ENCODE measurements at places on chromosomes 6 and 20.
A peak's percentile ranks its signal among the peaks of the same experiment; 100 is the strongest.

DNA sequence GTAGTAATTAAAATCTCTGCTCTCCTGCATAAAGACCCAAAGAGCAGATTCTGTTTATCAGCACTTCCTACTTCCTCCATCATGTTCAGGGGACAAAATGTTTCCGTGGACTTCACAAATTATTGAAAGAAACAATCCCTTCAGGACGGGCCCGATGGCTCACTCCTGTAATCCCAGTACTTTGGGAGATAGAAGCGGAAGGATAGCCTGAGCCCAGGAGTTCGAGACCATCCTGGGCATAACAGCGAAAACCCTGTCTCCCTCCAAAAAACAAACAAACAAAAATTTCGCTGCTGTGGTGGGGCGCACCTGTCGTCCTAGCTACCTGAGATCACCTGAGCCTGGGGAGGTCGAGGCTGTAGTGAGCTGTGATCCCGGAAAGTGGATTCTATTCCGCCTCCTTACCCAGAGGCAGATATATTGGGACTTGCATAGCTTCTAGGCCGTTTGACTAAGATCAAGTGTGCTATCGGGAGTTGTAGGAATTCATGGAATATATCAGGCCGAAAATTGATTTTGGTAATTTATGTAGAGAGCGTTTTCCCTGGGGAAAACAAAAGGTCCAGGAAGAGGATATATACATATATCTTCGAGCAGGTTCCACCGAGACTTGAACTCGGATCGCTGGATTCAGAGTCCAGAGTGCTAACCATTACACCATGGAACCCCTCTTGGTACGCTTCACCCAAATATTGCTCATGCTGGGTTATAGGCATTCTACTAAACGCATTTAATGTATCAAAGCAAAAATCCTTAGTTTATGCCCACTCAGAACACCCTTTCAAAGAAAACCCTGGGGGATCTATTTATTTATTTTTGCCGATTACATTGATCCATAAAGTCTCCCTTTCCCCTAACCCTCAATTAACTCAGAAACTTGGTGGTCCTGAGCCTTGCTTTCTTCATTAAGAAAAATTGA is 74.5 kb upstream of the ZNF184 start:
- peak; percentile 56 for DNase-seq

GRCh38 chr6:26553264-26553634 is 15.1 kb downstream of the HMGN4 start:
- peak; percentile 79 for DNase-seq

GRCh38 chr6:145045582-145045981 is 689.7 kb downstream of the EPM2A start:
- DNase-seq = no peak

GRCh38 chr6:15901141-15902115 is 227.5 kb upstream of the MYLIP start:
- peak; percentile 41 for DNase-seq

DNA sequence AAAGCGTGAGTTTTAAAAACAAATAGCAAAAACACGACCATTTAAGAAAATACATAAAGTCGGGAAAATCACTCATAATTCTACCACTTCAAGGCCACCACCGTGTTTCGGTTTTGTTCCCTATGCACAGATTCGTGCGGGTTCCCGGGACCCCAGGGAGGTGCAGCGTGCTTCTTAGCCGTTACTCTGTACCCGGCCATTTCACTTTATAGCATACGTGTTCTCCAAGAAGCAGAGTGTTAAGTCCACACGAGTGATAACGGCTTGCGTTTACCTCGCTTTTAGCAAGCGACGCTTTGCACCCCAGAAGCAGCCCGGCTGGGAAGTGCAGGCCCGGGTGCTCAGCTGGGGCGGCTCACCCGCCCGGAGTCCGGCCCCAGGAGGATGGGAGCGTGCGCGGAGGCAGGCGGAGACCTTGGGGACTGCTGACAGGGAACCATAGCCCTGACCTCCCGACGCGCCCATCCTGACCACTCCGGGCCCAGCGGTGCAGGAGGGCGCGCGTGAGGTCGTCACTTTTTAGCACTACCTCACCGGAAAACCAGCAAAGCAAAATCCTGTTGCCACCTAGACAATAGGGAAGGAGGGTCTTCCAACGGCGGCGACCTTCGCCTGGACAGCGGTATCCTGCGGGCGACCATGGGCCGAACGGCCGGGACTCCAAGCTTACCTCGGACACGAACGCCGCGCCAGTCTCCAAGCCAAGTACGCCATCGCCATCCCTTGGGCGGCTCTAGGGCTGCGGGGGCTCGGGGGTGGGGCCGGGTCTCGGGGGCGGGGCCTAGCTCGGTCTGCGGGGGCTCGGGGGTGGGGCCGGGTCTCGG is at the start of gene ECI2:
TSS of gene ECI2 (minus strand) at position 735 of the 824 bp plus-strand sequence. CDS start at position 720, 15 bp downstream.
- peak; percentile 62 for DNase-seq

DNA sequence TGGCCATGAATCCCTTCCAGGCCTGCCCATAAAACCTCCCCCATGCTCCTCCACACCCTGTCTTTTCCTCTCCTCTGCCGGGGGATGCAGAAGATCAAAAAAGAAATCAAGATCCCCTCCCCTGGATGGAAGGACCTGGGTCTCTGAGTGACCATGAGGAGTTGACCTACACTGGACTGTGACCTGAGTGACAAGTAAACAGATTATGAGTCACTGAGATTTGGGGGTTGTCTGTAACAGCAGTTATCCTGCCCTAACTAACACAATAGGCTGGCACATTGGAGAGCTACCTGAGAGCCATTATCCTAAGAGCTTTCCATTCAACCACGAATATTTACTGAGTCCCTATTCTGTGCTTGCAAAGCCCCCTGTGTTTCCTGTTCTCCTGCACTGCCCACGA is 28.4 kb upstream of the SIRPA start:
- no peak for DNase-seq

DNA sequence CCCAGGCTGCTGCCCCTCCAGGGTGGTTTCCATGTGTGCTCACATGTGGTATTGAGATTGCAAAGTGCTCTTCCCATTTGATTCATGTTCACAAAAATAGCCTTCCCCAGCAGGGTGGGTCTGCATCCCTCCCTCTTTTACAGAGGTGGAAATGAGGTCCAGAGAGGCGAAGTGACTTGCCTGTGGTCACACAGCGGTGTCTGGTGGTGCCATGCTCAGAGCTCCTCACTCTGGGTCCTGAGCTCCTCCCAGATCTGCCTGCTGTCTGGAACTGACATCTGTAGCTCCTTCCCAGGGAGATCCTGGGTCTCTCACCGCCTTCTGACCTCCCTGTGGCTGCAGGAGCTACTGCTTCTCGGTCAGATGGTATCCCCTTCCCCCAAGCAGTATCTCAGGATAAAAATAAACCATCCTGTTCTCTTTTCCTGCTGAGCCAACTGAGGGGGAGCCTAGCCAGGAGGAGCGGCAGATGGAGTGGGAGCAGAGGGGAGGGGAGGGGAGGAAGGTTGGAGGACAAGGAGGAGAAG is 11.9 kb downstream of the CD40 start:
- DNase-seq = no peak

DNA sequence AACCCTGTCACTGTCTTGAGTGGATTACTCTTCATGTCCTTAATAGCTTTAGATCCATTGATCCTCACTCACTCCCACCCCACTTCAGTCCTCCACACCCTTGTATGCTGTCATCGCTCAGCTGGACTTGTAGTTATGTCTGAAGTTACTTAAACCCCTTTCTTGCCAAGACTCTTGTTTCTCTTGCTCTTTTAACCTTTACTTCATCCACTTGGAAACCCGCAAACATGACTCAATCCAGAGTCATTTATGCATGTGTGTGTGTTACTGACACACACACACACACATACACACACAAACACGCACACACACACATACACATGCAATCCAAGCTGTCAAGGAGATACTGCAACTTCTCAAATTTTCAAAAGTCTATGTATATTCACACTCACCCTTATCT is 341.8 kb downstream of the SYNE1 start:
- no peak for DNase-seq

GRCh38 chr6:13272131-13273046 is 55.9 kb downstream of the TBC1D7 start:
- no peak for DNase-seq

DNA sequence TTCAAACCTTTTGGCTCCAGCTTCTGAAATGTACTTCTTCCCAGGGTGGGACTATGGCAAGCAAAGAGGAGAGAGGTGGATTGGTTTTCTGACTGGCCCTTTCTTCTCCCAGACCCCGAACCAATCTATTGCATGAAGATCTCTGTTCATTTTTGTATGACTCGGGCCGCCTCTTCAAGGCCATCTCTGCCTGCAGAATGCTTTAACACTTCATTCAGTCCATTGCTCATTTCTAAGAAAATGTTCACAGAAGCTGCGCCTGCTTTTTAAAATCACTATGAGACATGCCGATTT is 1.6 kb downstream of the VGLL2 start:
- no peak for DNase-seq

DNA sequence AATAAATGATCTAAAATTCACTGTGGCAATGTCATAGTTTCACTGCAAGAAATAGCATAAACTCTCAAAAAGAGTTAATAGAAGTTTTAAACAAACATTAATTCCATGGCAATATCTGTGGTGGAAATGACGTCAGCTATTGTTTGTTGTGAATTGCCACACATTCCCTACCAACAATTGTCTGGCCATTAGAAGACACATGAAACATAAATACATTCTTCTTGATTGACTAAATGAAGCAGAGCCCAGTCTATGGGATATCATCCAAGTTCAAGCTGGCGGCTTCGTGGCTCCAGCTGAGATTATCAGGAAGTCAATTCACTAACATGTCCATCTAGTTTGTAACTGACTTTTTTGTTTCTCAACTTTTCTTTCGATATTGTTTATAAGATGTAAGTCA is 369.0 kb downstream of the ARHGAP18 start:
- no peak for DNase-seq

DNA sequence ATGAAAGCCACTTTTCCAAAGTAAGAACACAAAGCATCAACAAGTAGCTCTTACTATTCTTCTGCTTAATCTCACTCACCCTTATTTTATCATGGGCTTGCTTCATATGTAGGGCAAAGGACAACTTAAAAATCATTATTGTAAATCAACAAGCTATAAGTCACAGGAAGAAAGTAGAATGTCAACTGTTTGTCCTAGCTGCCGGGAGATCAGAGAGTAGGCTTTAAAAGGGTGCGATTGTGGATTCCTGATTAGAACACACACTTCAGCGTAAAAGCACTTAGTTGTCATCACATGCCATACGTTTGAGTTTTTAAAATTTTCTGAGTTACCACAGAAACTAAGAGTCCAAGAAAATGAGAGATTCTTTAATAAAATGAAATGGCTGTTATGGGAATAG is 44.4 kb upstream of the NHSL1 start:
- no peak for DNase-seq

- DNase-seq = no peak
These were observed 36.1 kb downstream of the BICRAL start for GRCh38 chr6:42817907-42818306.

GRCh38 chr6:105898286-105898685 is 187.8 kb upstream of the PRDM1 start:
- DNase-seq = peak; percentile 11

- DNase-seq = peak; percentile 4
These were observed 121.1 kb downstream of the PLEKHG1 start for GRCh38 chr6:150720774-150721233.

DNA sequence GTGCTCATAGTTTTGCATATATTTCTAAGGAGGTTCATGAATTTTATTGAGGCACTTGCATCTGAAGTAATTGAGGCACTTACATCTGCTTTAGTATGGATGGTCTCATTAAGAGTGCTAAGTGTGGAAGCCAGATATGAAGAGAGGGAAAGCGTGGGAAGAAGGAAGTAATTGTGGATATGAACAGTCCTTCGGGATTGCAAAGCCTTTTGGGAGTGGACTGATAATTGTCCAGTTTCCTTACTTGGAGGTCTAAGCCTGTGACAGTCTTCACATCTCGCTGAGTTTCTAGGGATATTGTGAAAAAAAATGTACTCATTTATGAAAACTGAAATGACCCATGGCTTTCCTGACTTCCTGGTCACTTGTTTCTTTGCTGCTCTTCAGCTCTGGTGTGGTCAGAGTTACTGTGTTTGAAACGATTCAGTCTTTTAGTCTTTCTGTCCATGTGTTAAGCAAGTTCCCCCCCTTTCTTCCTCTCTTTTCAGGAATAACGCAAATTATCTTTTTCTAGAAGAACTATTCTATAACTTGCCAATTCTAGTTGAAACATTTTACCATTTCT is 137.3 kb downstream of the ZFAND3 start:
- no peak for DNase-seq

- DNase-seq = no peak
These were observed 6.2 kb upstream of the RNF217 start for GRCh38 chr6:124956018-124956417.

GRCh38 chr6:167472880-167473279 is 148.0 kb downstream of the TTLL2 start:
- DNase-seq = no peak

DNA sequence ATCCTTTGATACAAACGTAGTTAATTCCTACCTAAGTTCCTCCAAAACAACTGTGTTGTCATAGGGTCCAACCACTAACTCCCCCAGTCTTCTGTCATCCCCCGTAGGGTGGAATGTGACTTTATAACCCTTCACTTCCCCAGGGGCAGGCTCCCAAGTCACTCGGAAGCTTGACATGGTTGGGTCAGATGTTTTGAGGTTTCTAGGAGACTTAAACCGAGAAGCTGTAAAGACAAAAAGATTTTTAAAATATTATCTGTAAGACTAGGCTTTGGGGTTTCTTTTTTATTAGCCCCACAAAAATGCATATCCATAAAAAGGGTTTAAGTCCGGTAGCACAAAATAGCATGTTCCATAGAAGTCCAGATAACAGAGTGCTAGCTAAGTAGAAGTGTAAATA is 50.2 kb downstream of the COL12A1 start:
- DNase-seq = no peak

GRCh38 chr20:38184101-38184500 is 19.0 kb upstream of the TGM2 start:
- no peak for DNase-seq

DNA sequence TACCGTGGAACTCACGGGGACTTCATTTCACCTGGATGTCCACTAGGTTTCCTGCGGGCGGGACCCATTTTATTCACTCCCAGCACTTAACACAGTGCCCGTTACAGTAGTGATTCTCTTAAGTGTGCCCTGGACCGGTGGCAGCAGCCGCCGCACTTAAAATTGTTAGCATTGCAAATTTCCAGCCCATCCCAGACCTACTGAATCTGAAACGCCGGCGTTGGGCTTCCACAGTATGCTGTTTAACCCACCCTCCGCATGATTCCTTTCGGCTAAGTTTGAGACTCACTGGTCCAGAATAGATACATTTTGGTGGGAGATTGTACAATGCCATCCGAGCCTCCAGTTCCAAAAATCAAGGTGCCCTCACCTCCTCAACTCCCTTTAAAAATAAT is 967 bp downstream of the SMPDL3A start:
- no peak for DNase-seq

GRCh38 chr6:168979254-168979653 is 274.4 kb downstream of the THBS2 start:
- DNase-seq = no peak

GRCh38 chr20:39851459-39851858 is 837.6 kb downstream of the MAFB start:
- no peak for DNase-seq

- no peak for DNase-seq
These were observed 101.1 kb downstream of the TFAP2A start for GRCh38 chr6:10313799-10314162.

DNA sequence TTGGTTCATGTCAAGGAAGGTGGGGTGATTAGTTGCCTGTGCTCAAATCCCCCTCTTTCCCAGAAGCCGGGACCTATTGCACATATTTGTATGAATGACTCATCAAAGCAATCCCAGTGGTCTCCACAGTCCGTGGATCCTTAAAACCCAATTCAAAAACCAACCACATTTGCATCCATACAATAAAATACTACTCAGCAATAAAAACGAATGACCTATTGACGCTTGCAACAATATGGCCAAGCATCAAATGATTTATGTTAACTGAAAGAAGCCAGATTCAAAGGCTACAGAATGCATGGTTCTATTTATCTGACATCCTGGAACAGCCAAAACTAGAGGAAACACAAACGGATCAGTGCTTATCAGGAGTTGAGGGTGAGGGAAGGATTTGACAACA is 275.4 kb downstream of the PTPRT start:
- DNase-seq = no peak

Measured in activated CD4-positive, alpha-beta T cell treated with anti-CD3 and anti-CD28 coated beads, Interleukin-2, amount 50 U/mL, for 48 hours (primary cell).